ENCODE measurements at places on chromosomes 12 and 14.

- no peak for DNase-seq
These were observed 61.5 kb downstream of the DHRS2 start for GRCh38 chr14:23697680-23698079.

- no peak for DNase-seq
These were observed 61.1 kb downstream of the IGF1 start for GRCh38 chr12:102419094-102419764.

GRCh38 chr12:79555028-79555925, 135.5 kb downstream of the PAWR start:
- DNase-seq = no peak

GRCh38 chr12:49673446-49674317, 33.5 kb downstream of the FMNL3 start:
- DNase-seq = no peak

- DNase-seq = no peak
These were observed 212.7 kb downstream of the ZFP36L1 start for GRCh38 chr14:68580096-68580645.

DNA sequence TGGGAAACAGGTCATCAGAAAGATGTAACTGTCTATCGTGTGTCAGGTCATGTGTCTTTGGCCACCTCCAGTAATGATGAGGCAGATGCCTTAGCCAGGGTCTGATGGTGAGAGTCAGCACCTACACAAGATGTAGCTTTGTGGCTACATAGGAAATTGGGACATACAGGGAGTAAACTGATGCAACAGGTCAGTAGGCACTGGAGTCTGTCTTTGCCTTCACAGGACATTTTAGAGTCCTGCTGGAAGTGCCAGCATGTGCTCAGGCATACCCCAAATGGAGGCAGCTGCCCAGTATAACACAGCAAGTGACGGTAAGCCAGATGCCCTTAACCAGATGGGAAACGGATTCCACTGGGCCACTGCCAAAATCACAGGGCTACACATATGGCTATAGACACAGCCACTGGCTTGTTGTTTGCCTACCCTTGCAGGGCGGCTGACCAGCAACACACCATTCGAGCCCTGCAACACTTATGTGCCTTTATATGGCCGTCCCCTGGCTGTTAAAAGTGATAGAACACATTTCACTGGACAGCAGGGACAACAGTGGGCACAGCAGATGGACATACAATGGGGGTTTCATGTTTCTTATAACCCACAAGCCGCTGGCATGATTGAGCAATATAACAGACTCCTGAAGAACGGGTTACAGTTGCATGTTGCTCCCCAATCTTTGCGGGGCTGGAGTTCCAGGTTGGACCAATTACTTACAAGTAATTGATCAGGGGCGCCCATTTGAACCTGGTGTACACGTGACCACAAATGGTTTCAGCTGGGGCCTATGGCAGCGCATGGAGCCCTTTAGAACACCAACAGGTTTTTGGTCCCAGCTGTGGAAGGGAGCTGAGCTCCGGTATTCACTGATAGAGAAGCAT, 12.9 kb upstream of the RNASE12 start:
- DNase-seq = no peak

- no peak for DNase-seq
These were observed 59.3 kb downstream of the C14orf132 start for GRCh38 chr14:96098309-96098998.

GRCh38 chr14:25349269-25349668, 299.3 kb upstream of the STXBP6 start:
- no peak for DNase-seq

DNA sequence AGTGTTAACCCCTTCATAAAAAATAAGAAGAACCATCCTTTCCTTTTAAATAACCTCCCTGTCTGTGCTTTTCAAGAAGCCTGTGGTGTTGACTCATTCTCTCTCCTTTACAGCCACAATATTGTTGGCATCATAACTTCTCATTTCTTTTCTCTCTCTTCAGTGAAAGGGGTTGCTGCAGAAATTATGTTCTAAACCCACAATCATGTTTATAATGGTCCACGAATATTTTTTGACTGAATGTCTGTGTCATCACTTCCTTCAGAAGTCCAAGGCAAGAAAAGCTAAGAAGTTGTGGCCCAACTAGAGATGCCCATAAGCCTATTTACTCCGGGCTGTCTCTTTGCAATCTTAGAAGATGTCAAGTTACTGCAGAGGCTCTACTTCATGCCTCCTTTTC, 488.3 kb downstream of the APAF1 start:
- DNase-seq = no peak

GRCh38 chr14:74510223-74510931, 16.8 kb downstream of the ISCA2 start:
- DNase-seq = no peak

GRCh38 chr12:75738486-75738885, 227.1 kb upstream of the KRR1 start:
- no peak for DNase-seq

Data from stimulated activated CD8-positive, alpha-beta memory T cell treated with anti-CD3 and anti-CD28 coated beads, Interleukin-7, amount 100 ng/mL, for 1 hour (primary cell).